ENCODE measurements at places on chromosomes 7 and 10.
A peak's percentile ranks its signal among the peaks of the same experiment; 100 is the strongest.

DNA sequence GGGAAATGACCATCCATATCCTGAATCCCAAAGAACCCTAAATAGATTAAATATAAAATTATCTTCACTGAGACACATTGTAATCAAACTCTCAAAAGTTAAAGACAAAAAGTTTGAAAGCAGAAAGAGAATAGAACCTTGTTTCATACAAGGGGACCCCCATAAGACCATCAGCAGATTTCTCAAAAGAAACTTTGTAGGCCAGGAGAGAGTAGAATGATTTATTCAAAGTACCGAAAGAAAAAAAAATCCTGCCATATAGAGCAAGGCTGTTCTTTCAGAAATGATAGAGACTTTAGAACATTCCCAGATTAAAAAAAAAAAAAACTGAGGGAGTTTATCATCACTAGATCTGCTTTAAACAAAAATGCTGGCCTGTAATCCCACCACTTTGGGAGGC, 34.8 kb upstream of the KLF14 start:
- no peak for DNase-seq

DNA sequence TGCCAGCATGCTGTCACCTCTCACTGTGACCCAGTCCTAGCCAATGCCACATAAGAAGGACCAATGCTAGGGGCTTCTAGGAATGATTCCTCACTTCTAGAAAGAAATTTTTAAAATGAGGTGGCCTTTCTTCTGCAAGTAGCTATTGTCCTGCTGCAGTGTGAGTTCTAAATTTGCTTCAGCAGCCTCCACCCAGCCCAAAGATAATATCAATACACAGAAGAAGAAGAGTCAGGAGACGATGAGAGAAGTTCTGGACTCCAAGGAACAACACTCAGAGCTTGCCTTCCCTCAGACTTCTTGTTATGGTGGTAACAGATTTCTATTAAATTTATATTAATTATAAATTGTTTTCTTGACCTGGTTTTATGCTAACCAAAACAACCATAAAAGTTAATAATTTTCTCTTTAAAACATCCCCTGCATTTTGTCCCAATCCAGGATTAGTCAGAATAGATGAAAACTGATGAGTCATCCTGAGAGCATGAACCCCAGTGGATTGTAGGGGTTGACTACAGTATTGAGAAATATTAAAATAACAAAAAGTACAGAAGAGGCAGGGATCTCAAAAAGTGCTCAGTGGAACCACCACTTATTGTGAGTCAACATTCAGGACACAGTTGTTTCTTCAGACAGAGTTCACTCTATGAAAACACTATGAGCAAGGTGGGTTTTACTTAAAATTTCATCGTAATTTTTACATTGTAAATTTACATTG, 29.6 kb upstream of the AKR1C2 start:
- no peak for DNase-seq

- no peak for DNase-seq
Measured at GRCh38 chr10:101029520-101030295, 1.2 kb downstream of the PDZD7 start.

GRCh38 chr7:121390617-121391016, 5.5 kb downstream of the FAM3C start:
- DNase-seq: no peak

- DNase-seq: no peak
Measured at GRCh38 chr7:102045681-102046372, 228.4 kb downstream of the CUX1 start.

- DNase-seq: no peak
Measured at GRCh38 chr7:124089621-124090020, 56.8 kb upstream of the TMEM229A start.

DNA sequence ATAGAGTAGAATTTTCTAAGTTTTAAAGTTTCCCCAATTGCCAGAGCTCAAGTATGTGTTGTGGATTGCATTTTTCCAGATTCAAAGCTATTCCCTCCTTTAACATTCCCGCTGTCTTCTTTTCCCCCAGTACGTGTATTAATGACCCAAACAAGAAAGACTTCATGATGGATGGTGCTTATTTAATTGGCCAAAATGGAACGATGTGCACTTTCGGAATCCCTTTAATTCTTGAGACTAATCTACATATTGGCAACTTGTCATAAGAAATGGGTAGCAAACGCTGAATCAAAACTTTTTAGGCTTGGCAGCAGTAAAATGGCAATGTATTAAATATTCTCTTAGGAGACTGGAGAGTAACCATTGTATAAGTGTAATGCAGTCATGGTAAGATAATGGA, 753.2 kb downstream of the LRMDA start:
- DNase-seq: no peak

GRCh38 chr10:31659665-31660064, 269.0 kb downstream of the ARHGAP12 start:
- no peak for DNase-seq

- no peak for DNase-seq
Measured at GRCh38 chr10:131580076-131580652, 268.6 kb upstream of the TCERG1L start.

- DNase-seq: no peak
Measured at GRCh38 chr7:131329176-131329570, 1.5 kb downstream of the MKLN1 start.

- DNase-seq: no peak
Measured at GRCh38 chr7:157009170-157009777, 1.2 kb downstream of the MNX1 start.

- no peak for DNase-seq
Measured at GRCh38 chr10:122147663-122148062, 123.4 kb upstream of the BTBD16 start.

DNA sequence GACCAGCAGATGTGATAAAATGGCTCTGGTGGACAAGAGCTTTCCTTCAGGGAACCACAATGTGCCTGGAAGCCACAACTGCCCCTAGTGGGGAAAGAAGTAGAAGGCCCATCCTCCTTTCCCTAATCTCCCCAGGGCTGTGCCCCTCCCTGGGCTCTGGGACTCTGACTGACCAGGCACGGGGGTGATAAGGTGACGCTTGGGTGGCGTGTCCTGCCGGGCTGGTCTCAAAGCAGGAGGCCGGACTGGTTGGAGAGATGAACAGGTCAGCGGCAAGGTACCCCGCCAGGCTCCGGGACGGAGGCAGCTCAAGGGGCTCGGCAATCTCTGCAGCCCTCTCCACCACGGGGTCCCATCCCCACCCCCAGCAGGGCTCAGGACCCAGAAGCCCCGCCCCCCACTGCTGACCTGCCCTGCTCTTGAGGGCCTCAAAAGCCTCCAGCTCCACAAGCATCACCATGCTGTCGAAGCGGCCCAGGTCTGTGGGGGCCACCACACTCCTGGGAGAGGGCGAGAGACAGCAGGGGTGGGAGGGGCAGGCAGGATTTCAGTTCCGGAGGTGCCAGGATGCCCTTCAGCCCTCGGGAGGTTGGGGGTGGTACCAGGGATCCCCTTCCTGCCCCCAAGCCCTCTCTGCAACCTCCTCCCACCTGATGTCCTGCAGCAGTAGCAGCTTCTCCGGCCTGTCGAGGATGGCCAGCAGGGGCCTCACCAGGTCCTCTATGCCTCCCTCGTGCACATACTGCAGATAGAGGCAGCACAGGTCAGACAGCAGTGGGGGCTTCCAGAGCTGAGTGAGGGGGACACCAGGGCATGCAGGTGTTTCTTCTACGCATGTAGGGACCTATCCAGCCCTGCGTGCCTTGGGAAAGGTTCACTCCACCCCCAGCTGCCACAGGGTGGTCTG, 12.2 kb downstream of the LZTS2 start:
- DNase-seq: no peak

DNA sequence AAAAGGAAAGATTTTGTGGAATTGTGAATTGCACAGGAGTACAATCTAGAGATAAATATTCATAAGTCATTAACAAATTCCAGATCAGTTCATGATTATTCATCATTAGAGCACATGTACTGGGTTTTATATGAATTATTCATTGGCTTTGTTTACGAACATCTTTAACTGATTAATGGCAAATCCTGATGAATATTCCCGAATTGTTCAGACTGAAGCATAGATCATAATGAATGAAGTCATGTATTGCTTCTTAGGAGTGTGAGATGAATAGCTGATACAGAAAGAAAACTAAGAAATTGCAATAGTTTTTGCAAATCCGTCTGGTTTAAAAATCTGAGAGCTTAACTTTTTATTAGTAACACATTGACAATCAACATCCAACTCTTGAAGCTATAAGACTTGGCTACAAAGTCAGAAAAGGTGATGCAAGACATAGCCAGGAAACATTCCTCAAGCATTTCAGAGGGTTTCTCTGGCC, 183.6 kb upstream of the DGKB start:
- no peak for DNase-seq

DNA sequence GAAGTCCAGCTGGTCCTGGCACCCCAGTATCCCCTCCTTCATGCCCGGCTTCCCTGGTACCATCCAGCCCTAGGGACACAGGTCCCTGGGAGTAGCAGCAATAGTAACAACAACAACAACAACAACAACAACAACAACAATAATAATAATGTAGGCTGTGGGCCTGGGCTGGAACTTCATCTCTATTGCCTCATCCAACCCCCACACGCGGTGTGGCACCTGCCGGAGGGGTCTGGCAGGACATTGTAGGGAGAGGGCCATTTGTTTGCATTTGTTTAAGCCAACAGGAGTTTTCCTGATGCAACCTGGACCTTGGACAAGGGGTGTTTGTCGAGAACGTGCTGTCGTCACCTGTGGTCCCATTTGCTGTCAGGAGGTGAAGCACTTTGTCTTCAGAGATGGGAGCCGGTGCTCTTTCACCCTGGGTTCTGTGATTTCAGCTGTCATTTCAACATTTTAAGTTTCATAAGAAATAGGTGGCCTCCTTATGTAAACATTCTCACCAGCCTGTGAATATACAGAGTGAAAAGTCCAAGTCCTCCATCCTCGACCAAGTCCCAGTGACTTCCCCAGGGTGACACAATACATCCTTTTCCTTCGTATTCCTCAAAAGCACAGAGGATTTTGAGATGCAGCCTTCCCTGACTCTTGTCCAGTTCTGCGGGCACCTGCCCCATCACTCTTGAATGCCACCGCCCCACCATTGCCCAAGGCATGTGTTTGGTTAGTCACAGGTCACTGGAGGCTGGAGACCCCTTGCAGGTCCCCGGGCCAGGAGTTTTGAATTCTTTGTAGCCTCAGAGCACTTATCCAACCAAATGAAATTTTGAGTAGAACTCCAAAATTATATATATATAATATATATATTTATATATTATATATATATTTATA, 9.2 kb downstream of the LHPP start:
- no peak for DNase-seq

DNA sequence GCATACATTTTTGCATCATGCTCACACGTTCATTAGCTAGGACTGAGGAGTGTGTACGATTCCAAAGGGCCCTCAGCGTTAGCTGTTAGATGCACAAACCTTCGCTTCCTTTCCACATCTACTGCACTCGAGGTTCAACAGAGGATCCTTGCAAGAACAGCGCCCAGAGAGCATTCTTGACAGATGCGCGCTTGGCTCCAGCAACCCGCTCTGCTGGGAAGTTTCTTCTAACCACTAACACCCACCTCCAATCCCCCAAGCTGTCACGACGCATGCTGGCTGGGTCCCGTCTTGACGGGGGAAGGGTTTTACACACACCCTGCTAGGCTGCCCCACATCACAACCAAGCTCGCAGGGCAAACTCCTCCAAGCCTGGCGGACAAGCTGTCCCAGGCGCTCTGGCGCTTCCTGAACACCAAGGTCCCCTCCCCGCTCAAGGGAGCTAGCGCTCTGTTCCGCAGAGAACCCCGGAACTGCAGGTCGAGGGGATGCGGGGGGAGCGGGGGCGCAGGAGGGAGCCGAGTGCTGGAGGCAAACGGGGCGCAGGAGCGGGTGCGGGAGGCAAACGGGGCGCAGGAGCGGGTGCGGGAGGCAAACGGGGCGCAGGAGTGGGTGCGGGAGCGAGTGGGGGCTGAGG, 653 bp upstream of the ADRB1 start:
- DNase-seq: peak; percentile 69

GRCh38 chr10:47379901-47380300, 4.2 kb downstream of the ZNF488 start:
- DNase-seq: peak; percentile 65

DNA sequence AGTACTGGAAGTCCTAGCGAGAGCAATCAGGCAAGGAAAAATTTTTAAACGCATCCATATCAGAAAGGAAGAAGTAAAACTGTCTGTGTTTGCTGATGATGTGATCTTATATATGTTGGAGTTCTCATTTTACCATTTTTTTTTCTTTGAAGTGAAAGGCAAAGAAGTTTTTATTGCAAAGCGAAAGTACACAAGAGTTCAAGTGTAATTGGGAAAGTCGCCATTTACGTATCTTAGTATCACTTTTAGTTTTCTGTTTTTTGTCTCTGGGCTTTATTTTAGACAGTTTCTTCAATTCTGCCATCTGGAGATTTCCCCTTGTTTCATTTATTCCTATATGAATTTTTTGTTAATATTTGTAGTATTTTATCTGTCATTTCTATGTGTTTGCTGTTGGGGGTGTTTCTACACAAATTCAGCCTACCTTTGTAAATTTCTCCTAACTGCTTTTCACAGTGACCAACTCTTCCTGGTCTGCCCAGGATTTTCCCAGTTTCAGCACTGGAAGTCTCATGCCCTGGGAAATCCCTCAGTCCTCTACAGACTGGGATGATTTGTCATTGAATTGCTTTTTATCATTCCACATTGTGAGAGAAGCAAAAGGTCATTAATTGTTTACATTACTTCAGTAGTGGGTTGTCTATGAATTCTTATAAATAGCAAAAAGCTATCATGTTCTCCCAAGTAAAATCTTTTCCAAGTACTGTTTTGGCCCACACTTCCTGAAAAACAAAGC, 23.2 kb downstream of the BET1 start:
- no peak for DNase-seq

DNA sequence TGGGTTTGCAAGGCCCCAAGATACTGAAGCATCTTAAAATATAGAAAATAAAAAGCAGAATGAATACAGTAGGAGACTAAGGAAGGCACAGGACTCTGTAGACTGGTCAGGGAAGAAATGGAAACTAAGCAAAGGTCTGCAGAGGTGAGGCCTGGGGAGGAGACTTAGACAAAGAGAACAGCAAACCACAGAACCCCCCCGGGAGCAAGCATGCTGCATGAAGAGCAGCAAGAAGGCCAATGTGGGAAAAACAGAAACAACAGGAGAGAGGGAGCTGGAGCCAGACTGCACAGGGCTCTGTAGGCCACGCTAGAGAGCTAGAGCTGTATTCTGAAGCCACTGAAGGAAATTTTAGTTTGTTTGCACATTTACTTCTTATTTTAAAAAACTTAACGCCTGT, 45.7 kb upstream of the ARID5B start:
- DNase-seq: no peak

- DNase-seq: no peak
Measured at GRCh38 chr7:44100458-44101302, 3.5 kb upstream of the AEBP1 start.

- DNase-seq: no peak
Measured at GRCh38 chr7:77245015-77245755, 45.6 kb upstream of the FGL2 start.

- no peak for DNase-seq
Measured at GRCh38 chr7:83836028-83836427, 187.1 kb upstream of the SEMA3E start.

- DNase-seq: no peak
Measured at GRCh38 chr7:17369691-17370426, 71.4 kb downstream of the AHR start.

DNA sequence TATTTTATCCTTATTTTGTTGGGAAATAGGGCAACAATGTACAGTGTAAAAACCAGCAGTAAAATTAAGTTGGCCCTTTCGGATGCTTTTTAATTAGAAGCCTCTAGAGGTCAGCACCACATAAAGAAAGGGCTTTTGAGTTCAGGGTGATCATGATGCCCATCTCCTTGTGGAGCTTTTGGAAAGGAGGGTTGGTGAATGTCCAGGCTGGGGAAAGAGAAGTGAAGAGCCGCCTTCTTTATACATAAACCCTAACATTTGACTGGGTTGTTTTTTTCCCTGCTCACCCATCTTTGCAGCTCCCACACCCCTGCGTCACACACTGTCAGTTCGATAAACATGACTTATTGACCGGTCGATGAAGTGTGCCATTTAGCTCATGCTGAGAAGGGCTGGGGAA, 29.8 kb downstream of the MTURN start:
- DNase-seq: no peak

Measured in anterior cingulate cortex (tissue), 58 donors.